Esophagus squamous epithelium (tissue), 5 donors: ENCODE measurements at places on chromosomes 3 and 15.

DNA sequence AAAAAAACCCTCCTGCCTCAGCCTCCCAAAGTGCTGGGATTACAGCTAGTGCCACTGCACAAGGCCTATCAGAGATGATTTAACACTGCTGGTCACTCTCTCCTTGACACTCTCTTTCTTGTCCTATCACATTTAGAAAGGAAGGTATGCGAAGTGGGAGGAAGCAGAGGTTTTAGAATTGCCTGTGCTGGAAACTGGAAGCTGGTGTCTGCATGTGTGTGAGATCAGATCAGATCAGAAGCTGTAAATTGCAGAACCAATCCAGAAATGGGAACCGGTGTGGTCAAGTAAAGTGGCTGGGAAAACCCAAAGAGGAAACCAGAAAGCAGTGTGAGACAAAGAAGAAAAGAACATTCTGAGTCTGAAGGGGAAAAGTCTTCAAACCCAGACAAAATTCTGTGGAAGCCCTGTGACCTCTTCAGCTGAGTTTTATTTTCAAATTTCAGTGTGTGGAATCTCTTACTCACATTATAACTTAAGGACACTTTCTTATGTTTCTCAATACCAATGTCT lies 2.8 kb downstream of the EFHB start:
- no peak for DNase-seq

- DNase-seq = no peak
Measured at GRCh38 chr15:57792724-57793449, 86.4 kb downstream of the POLR2M start.

GRCh38 chr15:87365186-87365585 lies 891.4 kb downstream of the NTRK3 start:
- no peak for DNase-seq

GRCh38 chr15:59278120-59278519 lies 71.5 kb downstream of the LDHAL6B start:
- no peak for DNase-seq

GRCh38 chr15:66097151-66098021 lies 156.2 kb downstream of the MEGF11 start:
- no peak for DNase-seq

- DNase-seq = no peak
Measured at GRCh38 chr3:31185062-31185357, 290.5 kb upstream of the GADL1 start.

DNA sequence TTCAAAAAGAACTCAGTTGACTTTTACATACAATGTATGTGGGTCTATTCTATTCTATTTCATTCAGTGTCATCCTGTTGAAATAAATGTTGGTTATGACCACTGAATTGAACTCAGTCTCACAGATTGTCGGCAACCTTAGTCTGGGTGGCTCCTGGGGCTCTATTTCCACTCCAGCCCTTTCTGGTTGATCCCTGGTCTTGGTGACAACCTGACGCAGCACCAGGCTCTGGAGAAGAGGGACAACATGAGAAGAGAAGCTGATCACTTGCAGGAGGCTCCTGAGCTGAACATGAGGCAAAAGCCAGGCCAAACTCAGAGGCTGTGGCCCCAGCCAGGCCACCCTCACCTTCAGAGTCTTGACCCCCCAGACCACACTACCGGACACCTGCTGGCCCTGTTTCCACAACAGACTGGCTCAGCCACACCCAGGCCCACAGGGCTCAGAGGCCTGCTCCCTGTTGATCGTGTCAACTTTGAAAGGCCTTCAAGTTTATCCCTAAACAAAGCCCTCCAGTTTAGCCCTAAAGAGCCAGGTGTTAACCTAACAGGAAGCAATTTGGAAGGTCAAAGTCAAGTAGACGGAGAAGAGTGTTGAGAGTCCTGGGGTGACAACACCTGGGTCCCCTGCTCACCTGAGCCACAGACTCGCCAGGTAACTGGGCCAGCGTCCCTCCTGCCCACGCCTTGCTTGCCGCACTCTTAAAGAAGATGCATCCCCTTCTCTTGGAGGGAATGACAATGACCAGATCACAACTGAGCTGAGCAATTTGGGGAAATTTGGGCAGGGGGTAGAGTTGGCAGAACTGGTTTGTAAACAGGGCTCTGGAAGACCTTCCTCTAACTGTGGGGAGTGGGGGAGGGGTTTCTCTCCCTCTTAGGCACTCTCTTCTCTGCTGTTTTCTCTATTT lies 15.4 kb upstream of the MUC20 start:
- no peak for DNase-seq

DNA sequence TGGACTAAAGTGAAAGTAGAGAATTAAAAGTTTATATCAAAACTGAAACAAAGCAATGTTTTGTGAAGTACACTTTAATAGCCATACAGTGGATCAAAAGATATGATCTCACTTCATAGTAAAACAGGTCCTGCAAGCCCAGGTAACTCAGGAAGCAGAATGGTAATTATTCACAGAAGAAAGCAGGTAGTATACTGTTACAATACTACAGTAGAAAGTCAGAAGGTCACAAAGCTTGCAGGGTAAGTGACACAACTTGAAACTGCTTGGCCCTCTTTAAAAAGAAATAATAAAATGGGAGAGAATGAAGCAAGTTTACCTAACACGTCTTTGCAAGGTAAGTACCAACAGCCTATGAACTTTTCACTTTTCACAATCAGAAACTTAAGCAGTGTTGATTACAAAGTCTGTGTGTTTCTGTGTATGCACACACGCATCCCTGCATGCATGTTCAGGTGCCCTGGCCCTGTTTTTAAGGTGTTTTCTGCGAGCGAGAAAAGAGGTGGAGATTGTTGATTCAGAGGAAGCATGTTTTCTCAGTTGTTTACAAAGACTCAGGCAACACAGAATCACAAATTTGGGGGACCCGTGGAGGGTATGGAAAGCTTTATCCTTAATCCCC lies at the start of gene NAALADL2:
TSS of gene NAALADL2 (plus strand) at position 221 of the 622 bp plus-strand sequence.
- DNase-seq = no peak

DNA sequence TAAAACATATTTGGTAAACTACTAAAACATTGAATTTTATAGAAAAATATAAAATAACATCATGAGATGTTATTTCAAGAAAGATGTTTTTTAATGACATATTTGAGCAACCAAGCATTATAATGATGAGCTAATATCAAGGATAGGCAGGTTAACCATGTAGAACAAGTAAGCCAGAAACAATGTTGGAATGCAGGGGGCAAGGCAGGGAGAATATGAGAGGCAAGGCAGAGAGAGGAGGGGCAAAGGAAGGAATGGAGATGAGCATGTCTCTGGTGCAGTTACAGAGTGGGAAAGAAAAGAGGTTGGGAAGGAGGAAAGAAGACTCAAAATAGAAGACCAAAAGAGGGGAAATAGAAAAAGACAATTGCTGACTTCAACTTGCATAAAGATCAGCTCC lies 390.4 kb downstream of the MCTP2 start:
- no peak for DNase-seq

DNA sequence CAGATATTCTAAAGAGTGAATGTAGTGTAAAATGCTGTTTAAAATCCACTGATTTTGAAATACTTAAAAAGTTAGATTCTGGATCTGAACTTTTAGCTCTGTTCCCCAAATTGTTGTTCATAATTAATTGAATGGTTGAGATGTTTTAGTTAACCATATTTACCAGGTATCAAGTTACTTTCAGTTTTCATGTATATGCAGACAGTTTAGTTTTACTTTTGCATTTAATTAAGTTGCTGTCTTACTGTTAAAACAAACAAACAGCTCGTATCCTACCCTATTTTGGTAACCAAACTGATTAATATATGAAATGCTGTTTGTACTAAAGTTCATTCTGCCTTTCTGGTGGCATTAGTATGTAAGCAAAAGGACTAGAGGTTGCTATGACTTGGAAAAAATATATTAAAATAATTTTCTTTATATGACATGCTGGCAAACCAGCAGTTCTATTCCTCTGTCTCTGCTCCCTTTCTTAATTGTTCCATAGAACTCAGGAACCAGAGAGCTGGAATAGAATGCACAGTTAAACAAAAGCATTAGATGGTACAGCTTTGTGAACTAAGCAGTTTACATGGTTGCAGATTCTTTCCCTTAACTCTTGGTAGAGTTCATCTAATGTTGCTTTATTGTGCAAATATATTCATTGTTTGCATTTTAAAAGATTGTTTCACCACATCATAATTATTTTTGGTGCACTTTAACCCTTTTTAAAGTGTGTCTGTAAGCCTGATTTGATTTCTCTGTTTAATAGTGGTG lies 39.5 kb upstream of the SCAANT1 start:
- no peak for DNase-seq

- no peak for DNase-seq
Measured at GRCh38 chr15:30943654-30944335, 40.1 kb downstream of the FAN1 start.

DNA sequence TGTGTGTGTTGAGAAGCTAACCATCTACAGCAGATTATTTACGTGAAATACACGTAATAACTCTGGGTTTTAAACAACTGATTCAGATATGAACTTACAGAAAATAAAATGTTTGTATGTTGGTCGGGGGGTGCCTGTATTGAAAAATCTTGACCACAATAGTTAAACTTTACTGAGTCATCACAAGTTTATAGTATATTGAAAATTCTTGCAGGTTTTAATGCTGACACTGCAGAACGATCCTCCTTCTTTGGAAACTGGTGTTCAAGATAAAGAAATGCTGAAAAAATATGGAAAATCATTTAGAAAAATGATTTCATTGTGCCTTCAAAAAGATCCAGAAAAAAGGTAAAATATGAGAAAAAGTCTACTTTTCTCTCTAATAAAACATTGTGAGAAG lies 41.3 kb upstream of the SLC22A13 start:
- DNase-seq = no peak

GRCh38 chr3:185327062-185327461 lies 35.9 kb upstream of the MAP3K13 start:
- DNase-seq = no peak

GRCh38 chr3:97291901-97292300 lies 472.7 kb upstream of the ARL6 start:
- DNase-seq = no peak

- DNase-seq = no peak
Measured at GRCh38 chr3:29141918-29142275, 139.0 kb upstream of the RBMS3 start.

DNA sequence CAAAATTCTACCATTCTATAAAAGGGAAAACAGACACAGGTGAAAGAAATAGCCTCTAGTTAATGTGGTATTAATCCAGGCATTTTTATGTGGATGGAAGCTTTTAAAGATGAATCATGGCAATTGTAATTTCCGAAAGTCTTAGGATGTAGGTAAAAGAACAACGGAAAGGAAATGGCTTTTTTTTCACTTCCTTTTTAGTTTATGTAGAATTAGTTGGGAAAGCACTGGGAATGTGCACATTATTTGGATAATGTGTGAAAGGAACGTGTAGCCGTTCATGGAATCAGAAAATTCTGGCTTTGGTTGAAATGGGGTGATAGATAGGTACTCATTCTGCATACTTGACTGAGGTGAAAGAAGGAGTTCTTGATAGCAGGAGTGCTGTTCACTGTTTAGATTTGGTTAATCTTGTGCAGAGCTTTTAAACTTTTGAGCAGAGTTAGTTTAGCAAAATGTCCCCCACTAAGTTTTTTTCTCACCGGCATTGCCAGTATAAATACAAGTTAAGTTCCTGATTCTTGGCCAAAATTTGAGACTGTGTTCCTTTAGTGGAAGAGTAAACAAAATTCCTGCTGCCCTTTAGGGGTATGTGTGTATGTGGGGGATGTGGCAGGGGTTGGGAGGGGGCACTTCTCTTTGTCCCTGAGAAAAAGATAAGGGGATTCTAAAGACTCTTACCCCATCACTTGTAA lies 20.2 kb upstream of the UTS2B start:
- DNase-seq = no peak

DNA sequence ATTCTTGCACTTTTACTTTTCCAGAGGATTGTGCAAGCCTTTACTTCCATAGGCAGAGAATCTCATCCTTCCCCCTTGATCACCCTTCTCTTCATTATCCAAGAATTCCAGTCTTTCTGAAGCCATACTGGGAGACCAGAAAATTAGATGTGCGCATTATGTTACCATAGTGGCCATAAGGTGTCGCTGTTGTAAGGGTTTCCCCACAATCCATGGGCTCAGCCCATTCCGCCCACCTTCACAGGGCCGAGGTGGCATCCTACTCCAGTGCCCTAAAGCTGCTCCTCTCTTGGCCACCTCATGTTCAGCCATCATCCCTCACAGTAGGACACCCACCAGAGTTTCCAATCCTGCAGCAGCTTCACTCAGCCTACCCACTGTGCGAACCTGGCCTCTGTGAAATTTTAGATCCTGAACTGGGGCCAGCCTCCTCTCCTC lies 35.0 kb downstream of the CTSH start:
- no peak for DNase-seq

DNA sequence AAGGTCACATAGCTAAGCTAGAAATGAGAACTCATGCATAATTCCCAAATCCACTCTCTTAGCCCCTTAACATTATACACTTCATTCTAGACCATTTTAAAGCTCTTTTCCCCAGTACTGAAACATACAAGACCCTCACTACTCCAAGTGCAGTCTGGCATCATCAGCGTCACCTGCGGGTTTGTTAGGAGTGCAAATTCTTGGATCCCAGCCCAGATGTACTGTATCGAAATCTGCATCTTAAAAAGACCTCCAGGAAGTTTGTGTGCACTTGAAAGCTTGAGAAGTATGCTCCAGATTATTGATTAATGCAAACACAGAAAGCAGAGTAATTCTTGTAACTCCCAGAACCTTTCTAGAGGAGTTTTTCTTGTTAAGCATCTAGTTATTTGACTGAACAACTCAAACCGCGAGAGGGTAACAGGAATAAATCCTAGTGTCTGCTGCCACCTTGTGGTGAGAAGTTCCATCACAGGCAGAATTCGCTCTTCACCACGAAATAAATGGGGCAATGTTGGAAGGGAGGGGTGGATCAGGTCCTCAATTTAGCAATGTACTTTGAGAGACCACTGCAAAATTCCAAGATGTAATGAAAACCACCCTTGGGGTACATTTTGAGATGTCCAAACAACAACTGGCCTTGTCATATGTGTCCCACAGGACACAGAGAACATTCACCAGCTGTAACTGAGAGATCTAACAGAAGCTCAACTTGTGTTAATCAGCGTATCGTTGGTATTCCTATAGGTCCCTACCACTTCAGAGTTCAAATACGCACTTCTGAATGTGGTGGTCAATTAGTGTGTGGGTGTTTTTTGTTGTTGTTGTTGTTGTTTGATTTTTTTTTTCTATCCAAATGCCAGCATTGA lies 583 bp upstream of the C3orf49 start:
- DNase-seq = no peak

DNA sequence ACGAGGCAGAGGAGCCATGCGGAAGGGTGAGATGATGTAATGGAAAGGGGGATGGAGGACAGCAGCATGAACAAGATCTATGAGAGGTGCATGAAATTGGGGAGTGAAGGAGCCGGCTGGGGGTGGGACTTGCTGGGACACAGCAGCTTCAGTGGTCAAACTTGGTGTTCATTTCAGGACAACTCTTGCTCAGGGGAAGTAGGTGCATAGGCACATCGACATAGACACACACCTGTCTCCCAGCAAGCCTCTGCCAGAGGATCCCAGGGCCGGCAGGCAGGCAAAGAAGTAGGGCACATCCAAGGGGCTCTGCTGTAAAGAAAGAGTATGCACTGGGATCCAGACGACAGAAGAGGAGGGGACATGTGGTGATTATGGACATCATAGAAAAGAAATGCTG lies 113.1 kb upstream of the NR2E3 start:
- DNase-seq = no peak
